ENCODE measurements at places on chromosomes 3 and 15.

DNA sequence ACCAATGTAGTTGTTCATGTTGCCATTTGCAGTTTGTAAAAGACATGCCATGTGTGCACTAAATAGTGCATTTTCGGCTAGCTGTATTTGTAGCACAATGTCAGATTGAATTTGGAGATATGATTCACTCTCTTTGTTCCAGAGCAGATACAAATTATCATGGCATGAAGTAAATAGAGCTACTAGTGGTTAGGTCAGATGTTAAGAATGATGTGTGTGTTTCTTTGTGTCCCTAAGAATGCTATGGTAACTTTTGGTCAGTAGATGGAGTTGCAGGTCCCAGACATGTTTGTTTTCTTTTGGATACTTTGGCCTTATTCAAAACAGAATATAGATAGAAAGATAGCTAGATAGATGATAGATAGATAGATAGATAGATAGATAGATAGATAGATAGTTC, 595.8 kb downstream of the NLGN1 start:
- peak; percentile 64 for DNase-seq

DNA sequence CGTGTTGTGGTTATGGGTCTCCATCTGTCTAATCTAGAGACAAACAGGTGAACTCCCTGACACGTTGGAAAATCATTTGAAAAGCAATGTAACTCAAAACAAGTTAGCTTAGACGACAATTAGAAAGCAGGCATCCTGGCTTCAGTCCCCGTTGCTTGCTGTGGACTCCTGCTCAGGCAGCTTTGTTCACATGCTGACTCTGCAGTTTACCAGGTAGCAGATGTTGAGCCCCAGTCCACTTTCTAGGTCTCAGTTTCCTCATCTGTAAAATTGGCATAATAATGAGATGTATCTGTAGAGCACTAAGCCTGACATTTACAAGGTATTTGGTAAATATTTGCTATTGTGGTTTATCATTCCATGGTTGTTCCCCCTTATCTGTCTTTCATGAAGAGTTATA, 327.2 kb upstream of the CHRM5 start:
- no peak for DNase-seq

GRCh38 chr3:53841296-53841695, 4.9 kb downstream of the CHDH start:
- DNase-seq = no peak

- no peak for DNase-seq
Measured at GRCh38 chr15:25810631-25811091, 52.5 kb downstream of the ATP10A start.

GRCh38 chr15:86165265-86166211, 85.9 kb downstream of the AGBL1 start:
- DNase-seq = no peak

GRCh38 chr15:84818261-84819131, 1.3 kb downstream of the ALPK3 start:
- peak; percentile 28 for DNase-seq

DNA sequence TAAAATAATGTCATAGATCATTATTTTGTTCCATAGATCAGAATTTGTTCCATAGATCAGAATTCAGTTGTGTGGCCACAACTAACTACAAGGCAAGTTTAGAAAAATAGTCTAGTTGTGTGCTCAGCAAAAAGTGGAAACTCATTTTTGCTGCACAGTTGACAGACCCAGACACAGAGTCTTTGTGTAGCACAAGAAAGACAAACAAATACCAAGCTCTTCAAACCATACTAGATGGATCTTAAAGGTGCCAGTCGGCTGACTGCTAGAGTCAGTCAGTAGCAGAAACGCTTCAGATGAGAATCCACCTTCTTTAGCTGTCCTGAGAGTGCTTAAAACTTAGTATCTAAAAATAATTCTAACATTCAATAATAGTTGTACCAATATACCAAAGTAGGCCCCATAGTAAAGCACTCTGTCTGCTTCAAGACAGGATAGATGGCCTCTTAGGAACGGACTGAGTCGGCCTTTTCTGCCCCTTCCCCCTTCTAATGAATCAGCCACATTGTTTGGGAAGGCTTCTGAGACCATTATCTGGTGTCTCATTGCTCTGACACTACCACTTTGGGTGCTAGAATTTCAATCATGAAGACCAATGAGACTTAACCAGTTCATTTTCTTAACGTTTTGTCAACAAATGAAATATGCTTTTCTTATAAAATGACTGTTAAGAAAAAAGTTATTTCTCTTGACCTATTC, 27.7 kb upstream of the SLC4A7 start:
- DNase-seq = no peak

DNA sequence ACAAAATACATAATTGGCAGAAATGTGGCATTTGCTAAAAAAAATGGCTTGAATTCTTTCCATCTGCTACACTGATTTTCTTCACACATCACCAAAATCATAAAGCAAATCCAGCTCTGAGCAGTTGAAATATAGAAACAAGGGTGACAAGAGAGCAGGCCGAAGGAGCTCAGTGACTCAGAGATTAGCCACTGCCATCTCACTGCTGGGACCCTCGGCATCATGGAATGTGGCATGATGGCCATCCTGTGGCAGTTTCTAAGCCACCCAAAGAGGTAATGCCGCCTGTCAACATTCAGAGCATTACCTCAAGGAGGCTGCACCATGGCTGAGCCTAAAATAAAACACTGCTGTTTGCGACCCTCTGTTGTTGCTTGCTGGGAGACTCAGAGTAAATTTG, 80.5 kb upstream of the OSBPL11 start:
- no peak for DNase-seq

- DNase-seq = no peak
Measured at GRCh38 chr3:150225986-150226385, 182.1 kb upstream of the TSC22D2 start.

GRCh38 chr3:160474416-160474838, 24.8 kb upstream of the TRIM59 start:
- peak; percentile 61 for DNase-seq

- DNase-seq = no peak
Measured at GRCh38 chr3:173351886-173352285, 45.7 kb upstream of the NLGN1 start.

DNA sequence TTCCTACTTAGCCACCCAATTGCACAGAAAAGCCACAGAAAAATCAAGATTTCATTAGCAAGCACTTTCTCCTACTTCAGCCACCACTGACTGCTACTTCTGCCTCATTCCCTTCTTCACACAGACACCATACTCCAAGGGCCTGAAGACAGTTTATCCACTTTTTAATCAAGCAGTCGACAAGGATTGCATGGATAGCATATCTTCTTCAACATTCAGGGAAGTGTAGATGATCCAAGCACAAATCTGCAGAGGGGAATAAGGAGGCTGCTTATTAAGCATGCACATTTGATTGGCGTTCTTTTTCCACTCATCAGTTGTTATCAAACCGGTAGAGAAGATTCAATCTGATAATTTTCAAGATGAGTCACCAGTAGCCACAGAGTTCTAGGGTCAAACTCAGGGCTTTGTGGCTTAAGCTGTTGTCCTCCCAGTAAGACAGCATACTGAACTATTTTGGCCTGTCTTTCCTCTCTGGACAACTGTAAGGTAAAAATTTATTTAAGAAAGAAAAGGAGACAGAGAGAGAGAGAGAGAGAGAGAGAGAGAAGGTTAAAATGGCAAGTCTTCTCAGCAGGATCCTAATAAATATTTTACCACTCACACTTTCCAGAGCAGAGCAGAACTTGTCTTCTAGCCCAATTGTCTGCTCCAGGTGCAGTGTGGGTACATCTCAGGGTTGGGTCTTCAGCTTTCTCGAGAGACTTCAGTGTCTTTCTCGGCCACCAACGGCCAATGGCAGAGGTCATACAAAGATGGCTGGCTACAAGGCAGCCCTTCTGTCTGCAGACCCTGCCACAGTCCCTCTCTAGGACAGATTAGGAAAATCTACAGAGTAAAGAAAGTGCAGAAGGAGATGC, 80.6 kb upstream of the BHLHE40 start:
- peak; percentile 85 for DNase-seq

GRCh38 chr15:66482539-66482938, 15.0 kb downstream of the SNAPC5 start:
- DNase-seq = no peak

- DNase-seq = no peak
Measured at GRCh38 chr3:112123548-112123947, 9.5 kb downstream of the GCSAM start.

DNA sequence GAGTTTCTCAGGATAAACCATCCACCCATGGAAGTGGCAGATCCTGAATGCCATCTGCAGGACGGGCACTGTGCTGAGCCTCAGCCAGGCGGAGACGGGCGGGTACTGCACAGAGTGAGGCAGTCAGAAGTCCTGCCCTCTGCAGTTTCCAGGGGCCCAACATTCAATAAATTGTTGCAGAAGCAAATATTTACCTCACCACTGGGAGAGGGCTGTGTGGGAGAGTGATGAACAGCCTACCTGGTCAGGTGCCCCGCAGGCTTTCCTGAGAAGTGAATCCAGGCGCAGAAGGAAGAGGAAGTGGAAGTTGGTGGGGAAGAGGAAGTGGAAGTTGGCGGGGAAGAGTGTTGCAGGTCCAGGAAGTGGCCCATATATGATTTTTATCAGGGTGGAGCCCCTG, 100.8 kb downstream of the SLCO3A1 start:
- DNase-seq = no peak

DNA sequence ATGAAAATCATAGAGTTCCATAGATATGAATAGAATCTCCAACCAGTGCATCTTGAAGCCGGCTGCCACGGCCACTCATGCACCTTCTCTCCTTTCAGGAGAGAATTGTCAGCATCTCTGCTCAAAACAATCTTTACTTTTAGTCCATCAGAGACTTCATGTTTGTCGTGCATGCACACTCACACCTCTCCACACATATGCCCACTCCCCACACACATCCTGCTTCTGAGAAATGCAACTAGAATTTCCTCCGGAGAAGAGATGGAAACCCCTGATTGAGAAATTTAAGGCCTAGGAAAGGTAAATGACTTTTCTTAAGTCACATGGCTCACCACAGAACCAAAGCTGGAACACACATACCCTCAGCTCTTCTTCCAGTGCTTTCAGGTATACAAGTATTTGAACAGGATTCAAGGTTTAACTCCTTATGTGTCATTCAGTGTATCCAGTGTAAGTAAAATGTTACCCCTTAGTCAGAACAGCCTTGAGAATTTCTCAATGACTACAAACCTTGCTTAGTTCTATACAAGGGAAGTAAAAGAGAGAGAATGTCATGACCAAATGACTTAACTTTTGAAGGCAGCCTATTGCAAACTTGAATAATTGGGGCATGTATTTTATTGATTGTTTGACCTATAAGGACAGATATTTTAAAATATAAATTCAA, 69.1 kb upstream of the TSEN2 start:
- DNase-seq = peak; percentile 10

DNA sequence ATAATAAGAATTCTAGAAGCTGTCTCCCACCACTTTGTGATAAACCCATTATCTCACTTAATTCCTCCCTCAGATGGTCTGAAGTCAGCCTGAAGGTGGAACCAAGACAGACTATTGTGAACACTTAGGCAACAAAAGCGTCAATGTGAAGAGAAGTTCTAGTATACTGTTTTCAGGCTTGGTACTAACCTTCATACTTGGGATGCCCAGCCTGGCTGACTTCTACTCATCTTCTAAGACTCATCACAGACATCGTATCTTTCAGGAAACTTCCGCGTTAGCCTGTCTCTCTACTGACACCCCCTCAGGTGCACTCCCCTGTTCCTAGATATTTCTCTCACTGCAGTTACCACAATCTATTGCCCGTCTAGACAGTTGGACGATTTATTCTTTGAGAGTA, 201.2 kb downstream of the SATB1 start:
- no peak for DNase-seq

DNA sequence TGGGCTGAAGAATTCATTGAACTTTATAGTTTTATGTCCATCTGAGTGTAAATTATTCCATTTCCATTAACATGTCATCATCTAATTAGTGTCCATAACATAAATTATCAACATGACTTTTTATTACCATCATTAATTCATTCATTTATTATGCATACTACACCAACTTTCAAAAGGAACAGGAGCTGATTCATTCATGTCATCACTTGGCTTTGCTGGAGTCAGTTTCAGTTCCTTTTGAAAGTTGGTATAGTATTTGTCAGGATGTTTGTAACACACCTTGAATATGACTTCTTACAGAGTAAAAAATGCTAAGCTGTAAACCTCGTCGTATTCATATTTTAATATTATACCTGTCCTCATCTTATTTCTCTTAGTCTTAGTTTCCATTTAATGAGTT, 298.0 kb upstream of the RBMS3 start:
- DNase-seq = no peak

DNA sequence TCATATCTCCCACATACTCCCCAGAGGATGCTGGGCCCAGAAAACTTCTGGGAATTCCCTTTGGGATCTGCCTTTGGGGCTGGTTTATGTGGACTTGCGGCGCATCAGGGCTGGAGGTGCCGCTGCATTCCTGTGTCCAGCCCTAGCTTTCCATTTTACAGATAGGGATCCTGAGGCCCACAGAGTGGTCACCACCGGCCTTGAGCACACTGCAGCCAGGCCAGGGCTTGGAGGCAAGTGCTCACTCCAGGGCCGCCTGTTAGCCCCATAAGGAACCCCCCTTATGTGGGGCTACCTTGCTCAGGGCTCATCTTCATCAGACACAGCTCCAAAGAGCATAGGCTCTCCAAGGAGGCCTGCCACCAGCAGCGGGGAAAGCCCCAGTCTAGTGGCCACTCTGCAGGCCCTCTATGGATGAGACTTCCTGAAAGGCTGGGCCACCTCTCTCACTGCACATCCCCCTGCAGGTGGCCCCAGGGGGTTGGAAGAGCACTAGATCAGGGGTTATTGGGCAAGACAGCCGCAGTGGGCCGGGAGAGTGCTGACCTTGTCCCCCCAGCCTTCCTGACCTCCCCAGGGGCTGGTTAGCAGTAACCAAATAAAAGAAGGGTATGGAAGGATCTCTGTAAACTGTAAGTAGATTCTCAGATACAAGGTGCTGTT, 9.2 kb upstream of the ATP2B2 start:
- no peak for DNase-seq

DNA sequence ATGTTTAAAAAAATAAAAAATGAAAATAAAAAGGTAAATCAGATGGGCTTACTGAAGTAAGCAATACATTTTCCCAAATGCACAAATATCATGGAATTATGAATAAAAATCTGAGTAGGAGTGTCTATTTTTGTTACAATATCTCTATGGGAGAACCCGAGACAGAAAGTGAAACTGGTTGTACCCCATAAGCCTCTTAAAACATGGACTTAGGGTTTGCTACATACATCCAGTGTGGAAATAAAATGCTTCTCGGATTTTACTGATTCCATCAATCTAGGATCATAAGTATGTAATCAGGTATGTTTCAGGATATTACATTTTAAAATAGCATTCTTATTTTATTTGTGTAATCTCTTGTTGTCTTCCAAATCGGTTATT, 177.8 kb upstream of the CDIN1 start:
- DNase-seq = peak; percentile 34

GRCh38 chr3:12774619-12775018, 15.6 kb upstream of the TMEM40 start:
- no peak for DNase-seq

- no peak for DNase-seq
Measured at GRCh38 chr15:91924183-91924582, 70.7 kb downstream of the SLCO3A1 start.

Measured in iris pigment epithelial cell (primary cell).